NB4 (cell line): ENCODE measurements at places on chromosomes 5 and 9.

GRCh38 chr5:33513462-33514185 lies 72.9 kb downstream of the TARS1 start:
- DNase-seq = no peak

DNA sequence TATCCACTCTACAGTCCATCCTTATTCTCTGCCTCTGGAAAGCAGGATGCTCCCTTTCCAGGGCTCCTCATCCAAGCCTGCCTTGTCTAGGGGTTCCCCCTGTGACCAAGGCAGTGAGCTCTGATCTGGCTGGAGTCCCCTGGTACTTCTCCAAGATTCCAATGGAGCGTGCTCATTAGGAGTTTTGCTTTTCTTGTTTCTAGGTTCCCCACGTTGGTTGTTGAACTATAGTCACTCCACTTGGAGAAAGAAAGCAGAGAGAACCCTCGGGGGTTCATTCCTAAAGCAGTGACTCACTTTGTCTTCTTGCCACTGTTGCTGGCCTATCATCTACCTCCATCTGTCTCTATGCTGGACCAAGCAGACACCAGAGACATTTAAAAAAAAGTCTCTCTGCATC lies 192.6 kb downstream of the TLE4 start:
- DNase-seq = no peak

- DNase-seq = no peak
These were observed 413.4 kb downstream of the ANXA1 start for GRCh38 chr9:73565026-73565425.

- no peak for DNase-seq
These were observed 31.3 kb downstream of the TMEM174 start for GRCh38 chr5:73204332-73204731.

GRCh38 chr5:119346394-119346793 lies 9.4 kb upstream of the TNFAIP8 start:
- peak; percentile 42 for DNase-seq

DNA sequence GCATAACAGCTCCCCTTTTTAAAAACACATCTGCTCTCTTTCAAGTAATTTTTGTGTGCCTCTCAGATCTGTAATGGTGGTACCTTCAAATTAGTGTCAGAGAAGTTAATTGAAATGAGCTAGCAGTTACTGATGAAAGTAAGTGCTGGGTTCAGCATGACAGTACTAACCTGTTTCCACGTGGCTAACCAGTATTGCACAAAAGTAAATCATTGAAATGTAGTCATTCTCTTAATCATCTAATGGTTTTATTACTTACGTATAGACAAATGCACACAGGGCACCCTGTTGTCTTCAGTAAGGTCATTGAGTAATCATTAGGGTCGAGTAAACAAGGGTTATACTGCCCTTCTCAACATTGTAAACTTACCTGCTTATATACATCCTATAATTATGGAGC lies 157.8 kb upstream of the PRR16 start:
- DNase-seq = no peak

GRCh38 chr9:108547411-108548135 lies 308.2 kb downstream of the ACTL7B start:
- DNase-seq = no peak

DNA sequence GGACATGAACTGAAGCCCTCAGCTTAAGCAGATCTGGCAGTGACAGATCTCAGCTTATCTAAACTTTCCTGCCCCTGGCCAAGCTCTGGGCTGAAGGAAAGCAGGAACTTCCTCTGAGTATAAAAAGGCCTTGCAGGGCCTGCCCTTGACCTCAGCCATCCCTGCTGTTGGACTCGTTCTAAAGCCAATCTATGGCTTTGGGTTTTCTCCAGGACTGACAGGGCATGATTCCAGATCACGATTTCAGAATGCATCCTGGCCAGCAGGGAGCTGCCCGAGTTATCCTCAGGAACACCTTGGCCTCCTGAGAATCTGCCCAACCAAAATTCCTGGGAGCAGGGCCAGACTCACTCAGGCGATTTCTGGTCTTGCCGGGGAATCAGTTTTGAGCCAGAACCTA lies 502.7 kb downstream of the TLE4 start:
- DNase-seq = no peak

DNA sequence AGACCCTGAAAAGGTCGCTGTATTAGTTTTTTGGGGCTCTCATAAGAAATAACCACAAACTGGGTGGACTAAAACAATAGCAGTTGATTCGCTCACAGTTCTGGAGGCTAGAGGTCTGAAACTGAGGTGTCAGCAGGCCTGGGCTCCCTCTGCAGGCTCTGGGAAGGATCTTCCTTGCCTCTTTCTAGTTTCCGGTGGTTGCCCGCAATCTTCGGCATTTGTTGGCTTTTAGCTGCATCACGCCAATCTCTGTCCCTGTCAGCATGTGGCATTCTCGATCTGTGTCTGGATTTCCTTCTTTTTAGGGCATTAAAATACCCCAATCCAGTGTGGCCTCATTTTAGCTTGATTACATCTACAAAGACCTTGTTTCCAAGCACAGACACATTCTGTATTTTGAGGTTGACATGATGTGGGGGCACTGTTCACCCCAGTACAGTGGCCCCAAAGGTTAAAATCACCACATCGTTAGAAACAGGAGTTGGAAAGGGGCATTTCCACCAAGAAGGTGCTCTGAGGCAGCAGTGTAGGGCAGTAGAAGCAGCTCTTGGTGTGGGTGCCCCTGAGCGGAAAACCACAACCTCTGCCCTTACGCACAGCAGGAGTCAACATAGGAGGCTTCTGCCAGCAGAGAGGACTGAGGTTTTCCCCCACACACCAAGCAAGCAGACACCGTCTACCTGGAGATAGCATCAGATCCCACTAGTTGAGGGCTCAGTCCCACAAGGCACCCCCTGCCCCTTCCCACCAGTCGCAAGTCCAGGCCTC lies 13.5 kb downstream of the ZNF79 start:
- DNase-seq = no peak

DNA sequence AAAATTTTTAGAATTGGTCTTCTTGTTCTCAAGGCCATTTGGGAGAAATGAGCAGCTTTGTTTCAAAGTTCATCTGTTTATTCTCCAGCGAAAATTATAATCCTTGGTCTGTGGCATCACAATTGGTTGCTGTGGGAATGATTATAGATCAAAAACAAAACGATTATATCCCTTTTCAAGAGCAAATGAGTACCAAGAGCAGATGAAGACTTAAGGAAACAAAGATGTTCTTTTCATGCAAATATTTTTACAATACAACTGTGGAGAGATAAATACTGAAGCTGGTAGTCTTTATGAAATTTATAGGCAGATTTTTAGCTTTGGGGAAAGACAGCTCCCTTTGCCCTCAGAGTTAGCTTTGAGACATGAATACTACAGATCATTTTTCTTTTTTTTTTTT lies 620.8 kb upstream of the DMAC1 start:
- DNase-seq = no peak

DNA sequence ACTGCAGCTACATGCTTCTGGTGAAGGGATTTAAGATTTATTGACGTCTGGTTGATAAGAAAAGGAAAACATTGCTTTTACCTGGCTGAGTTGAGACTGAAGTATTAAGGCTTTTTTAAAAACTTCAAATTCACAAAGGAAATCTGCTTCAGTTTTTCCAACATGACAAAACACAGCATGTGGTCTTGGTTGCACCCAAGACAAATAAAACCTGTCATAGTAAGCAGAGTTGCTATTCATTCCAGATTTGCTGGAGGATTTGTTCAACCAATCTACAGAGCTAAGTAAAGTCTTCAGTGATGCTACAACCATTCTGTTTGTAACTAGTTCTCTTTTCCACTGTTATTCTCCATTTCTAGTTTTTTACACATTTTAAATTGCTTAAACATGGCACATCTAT lies 11.3 kb downstream of the C5orf63 start:
- no peak for DNase-seq

GRCh38 chr5:159915904-159916840 lies at the start of gene ADRA1B:
TSS of gene ADRA1B (plus strand) at chr5:159916482. CDS start at chr5:159916906, 424 bp downstream.
- peak; percentile 66 for DNase-seq

- DNase-seq = no peak
These were observed 119.5 kb upstream of the TNC start for GRCh38 chr9:115237385-115237998.

DNA sequence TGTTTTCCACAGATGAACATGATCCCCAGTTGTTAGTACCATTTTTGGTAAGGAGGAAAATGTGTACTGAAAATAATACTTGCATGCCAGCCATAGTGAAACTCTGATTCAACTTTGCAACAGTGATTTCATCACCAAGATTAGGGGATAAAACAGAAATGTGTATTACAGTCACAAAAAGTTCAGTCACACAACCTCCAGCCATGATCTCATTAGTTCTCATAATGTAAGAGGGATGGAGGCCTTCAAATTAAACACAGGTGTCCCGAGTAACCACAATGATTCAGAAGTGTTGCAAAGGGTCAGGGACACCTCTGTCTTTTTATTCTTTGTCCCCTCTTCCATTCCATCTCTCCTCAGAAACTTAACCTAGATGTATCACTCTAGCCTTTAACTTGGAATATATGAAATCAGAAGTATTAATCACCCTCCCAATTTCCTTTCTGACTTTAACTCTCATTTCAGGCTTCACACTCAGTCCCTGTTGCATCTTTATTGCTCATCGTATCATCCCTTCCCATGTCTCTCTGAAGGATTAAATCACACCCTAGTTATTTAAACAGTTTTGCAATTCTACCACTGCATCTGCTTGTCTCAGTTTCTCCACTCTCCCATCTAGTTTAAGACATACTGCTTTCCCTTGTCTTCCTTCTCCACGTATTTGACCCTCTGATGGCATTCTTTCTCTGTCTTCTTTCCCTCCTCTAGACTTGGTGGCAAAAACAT lies 291.2 kb downstream of the ADAMTS6 start:
- no peak for DNase-seq

DNA sequence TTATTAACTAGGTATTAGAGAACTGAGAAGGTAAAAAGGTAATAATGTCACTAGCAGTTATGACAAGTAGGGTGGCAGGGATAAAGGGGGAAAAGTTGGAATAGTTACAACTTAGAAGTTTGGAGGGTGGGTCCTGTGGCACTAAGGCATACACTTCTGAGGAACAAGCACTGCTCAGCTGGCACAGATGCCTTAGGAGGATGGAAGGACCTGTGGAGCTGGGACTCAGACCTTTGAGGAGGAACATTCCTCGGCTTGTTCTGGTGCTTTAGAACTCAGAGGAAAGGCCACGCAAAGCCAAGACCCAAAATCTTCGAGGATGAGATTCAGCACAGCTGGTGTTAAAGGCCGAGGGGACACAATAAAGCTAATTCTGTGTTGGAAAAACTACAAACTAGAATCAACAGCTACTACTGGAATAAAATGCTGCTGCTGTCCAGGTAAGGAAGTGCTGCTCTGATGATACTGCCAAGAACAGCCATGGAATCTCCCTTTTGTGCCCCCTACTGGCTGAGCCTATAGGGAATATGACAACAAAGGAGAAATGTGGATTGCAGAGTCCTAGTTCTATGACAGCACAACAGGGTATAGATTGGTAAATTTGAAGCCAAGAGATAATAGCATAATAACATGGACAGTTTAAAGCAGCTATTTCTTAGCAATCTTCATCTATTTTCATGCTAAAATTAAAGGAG lies 126.7 kb downstream of the SLC25A46 start:
- DNase-seq = peak; percentile 36

DNA sequence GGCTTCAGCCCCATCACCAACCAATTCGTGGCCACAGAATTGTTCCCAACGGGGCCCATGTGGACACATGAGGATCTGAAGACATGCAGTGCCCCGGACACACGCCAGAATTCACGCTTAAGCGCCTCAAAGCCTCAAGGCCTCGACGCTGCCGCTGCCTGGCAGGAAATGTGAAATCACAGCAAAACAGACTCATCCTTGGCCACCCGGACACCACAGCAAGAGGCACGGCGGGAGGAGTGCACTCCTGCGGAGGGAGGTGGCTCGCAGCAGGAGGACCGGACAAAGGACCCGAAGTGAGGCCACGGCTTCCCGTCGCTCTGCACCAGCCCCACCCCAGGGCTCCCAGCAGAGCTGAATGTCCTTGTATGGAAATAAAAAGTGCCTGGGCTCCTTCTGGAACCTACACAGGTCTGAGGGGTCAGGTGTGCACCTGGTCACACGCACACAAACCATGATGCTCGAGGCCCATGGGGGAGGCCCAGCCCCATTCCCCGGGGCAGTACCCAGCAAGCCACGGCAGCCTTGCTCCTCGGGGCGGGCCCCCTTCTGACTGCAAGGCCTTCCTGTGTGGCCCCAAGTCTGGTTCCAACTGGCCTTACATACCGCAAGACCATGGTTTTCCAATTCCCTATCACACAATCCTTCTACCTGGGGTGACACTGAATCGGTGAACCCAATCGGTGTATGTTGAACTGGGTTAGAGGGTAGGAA lies 10.0 kb downstream of the SEC16A start:
- DNase-seq = no peak

GRCh38 chr9:21028466-21028865 lies 3.0 kb downstream of the HACD4 start:
- no peak for DNase-seq

GRCh38 chr5:110969502-110969901 lies 102.0 kb upstream of the TSLP start:
- DNase-seq = no peak

DNA sequence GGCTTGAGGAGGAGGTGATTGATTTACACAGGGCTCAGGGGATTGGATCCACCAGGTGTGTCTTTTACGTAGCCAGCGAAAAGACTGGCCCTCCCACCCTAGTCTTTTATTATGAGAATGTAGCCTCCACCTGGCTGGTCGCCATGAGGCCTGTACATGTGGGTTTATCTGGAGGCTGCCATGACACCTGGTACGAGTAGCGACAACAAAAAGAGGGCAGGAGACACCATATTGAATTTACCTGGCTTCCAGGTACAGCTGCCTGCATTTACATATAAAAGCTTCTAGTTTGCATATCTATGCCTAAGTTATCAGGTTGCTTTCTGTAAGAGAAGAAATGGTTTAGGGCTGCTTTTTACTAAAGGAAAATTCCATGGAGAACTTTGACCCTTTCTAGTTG lies 1173.7 kb upstream of the SEMA6A start:
- DNase-seq = no peak

DNA sequence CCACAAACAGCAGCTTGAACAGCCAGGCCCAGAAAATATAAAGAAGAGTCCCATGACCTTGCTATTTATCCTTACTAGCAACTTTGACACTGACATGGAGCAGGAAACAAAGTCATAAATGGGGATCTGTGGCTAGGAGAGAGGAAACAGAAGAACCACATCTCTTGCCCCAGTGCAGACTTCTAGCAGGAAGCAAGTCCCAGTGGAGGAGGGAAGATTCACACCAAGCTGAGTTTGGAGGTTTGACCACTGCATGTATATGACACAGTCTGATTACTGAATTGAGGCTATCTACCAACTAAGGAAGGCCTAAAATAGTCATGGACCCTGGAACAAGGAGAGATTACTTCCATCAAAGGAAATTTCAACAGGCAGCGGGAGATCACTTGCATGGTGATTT lies 51.4 kb downstream of the CDH6 start:
- DNase-seq = peak; percentile 10
